ENCODE measurements at places on chromosomes 13 and 19.

DNA sequence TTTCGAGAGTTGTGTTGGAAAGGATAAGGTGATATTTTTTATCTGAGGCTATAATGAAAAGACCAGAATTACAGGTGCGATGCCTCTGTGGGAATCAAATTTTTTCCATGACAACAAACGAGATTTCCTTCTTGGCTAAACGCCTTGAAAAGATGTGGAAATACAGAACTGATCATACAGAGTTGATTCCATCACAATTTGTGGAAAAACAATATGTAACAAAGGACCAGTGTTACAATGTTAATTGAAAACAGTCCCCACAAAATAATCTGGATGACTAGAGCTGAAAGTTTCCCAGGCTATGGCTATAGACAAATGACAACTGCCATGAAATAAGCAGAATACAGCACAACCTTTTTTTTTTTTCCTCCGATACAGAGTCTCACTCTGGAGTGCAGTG lies 628.9 kb downstream of the DIAPH3 start:
- DNase-seq: no peak

DNA sequence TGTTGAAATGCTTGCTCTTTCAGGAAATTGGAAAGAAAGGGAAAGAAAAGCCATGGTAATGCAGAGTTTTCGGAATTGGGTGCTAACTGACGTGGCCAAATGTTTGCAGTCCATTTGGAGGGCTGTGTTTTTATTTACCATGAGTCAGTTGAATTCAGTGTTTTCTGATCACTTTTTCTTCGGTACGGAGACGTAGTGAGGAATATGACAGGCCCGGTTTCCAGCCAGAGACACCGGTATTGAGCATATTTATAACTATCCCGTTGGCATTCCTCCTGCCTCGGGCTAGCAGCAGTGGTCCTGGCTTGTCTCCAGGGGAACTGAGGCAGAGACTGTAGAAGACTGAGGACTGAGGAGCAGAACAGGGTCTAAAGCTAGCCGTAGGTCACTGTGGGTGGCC lies 1.0 kb downstream of the CDC16 start:
- DNase-seq: no peak

GRCh38 chr13:40756042-40756441 lies 14.9 kb downstream of the MRPS31 start:
- no peak for DNase-seq

- DNase-seq: no peak
These were observed 103.7 kb upstream of the USP29 start for GRCh38 chr19:57016076-57016475.

- DNase-seq: no peak
These were observed 12.9 kb downstream of the RANBP3 start for GRCh38 chr19:5964816-5965565.

DNA sequence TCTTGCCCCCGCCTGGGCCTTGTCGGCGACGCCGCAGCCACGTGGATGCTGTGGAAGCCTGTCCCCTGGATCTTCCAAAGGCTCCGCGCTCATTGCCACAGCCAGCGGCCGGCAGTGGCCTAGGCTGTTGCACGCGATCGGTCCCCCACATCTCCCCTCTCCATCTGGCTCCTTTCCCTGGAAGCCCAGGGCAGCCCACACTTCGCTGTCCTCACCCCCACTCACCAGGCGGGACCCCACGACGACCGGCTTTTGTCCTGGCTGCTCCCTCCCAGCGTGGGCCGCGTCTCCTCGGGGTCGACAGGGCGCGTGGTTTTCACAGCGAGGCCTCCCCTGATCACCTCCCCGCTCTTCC lies 605 bp upstream of the TEX30 start:
- DNase-seq: no peak

DNA sequence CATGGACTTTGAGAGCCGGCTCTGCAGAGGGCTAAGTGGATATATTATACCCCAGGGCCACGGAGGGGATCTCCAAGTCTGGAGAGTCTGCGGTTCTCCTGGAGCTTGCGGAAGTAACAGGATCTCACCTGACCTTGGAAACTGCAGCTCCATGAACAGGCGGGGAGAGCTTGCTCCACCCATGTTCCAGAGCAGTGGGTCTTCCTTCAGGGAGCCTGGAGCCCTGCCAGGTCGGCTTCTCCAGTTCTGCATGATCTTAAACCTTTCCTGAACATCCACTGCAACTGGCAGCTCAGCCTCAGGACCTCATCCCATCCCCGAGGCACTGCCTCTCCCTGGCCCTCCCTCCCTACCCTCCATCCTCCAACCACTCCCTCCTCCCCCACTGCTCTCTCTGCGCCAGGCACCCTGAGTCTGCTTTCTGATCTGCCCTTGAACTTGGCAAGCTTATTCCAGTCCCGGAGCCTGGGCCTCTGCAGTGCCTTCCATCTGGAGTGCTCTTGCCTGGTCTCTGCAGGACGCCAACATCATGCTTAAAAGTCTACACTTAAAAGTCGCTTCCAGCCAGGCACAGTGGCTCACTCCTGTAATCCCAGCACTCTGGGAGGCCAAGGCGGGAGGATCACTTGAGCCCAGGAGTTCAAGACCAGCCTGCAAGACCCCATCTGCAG lies 13.2 kb downstream of the ATCAY start:
- peak; percentile 5 for DNase-seq

DNA sequence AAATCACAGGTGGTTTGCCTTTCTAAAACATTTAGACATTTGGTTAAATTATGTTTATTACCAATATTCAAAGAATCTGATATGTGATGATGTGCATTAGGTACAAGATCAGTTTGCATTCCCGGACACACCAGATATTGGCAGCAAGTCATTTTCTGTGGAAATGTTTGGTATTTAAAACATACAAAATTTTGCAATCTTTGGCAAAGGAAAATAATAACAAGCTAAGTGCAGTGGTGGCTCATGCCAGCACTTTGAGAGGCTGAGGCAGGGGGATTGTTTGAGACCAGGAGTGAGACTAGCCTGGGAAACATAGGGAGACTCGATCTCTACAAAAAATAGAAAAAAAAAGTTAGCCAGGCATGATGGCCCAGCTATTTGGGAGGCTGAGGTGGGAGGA lies 29.1 kb upstream of the TSC22D1 start:
- DNase-seq: no peak

DNA sequence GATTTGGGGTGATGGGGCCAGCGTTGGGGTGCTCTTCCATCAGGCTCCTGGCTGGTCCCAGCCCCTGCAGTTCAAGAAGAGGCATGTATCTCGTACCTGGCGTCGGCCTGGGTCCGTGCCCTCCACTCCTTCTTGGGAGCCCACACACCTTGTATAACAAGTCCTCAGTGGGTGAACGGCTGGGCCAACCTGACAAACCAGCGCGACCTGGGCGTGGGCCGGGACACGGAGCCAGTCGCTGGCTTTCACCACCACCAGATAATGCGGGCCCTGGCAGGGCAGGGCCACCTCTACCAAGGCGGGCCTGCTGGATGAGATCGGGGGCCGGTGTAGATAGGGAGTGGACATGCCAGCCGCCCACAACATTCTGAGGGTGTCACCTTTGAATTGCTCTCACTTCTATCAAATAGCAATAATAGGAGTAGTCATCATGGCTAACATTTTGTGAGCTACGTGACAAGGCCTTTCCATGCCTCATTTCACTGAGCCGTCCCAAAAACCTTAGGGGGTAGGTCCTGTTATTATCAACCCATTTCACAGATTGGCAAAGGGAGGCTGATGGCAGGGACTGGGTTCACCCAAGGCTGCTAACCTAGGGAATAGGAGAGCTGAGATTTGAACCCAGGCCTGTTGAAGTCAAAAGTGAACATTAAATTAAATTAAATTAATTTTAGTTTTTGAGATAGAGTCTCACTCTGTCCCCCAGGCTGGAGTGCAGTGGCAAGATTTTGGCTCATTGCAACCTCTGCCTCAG lies 3.5 kb downstream of the CYP4F22 start:
- DNase-seq: no peak

DNA sequence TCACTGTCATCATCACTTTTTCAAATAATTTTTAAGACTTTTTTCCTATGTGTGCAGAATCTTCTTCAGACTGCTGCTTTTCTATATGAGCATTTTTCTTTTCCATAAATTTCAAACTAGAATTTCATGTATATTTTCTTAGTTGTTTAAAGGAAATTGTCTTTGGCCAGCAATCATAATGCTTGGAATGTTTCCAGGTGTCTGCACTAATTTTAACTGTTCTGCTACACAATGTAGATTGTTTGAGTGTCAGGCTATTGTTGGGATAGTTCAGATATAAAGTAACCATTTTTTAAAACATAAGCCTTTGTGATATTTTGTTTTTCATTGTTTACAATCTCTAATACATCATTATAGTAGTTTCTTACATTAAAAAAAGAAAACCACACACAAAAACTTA lies 1418.5 kb downstream of the EFNB2 start:
- DNase-seq: no peak

DNA sequence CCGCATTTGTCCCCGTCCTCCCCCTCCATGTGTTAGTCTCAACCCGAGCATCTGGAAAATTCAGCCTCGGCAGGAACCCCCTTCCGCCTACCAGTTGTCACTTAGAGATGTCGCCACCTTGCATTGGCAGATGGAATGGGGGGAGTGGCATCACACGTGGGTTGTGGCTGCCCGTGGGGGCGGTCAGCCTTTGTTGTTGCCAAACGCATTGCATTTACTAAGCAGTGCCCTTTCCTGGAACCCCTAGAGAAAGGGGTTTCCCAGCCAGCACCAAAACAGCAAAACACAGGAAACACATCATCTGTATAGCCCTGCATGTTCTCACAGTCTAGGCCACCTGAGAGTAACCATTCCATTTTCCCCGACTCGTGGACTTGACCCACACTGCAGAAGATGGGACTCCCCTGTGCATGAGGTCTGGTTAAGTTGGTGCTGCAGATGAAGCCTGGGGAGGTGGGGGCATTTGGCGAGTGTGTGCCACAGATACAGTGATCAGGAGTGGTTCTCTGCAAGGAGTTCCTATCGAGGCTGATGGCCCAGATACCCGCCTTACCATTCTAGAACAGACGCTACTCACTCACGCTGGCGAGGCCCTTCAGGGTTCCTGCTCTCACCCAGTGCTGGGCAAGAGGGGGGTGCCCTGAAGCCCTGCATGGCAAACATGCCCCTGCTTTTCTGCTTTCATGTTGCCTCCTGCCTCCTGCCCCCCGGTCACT lies 38.3 kb downstream of the TMED1 start:
- no peak for DNase-seq

DNA sequence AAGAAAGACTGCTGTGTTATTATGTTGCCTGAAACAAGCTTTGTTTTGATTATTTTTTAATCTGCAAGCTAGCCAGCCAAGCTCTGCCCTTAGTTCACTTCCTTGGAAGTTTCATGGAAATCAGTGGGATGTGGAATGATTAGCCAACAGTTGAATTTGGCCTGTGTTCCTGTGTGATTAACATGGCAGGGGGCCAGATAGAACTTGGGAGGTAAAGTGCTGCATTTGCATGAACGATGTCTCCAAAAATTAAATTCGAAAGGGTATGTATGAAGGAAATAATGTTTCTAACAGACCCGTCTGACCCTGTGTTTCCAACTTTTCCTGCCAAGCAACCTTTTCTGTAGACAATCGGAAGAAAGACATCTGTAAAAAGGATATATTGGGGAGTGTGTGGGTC lies 32.2 kb downstream of the UFM1 start:
- DNase-seq: no peak

DNA sequence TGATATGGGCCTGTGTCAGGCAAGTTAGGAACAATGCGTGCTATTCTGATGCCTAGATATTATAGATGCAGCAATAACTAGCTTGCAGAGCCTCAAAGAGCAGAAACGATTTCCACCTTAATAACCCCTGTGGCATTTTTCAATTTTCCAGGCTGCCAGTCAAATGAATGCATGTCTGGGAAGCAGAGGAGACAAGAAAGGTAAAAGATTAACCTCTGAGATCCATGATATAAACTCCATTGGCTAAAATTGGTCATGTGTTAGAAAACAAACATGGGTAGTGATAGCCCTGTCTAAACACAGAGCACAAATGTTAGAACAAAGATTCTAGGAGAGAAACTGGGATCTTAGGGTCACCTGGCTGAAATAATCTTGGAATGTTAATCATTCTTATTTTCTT lies 811.1 kb downstream of the DIAPH3 start:
- no peak for DNase-seq

GRCh38 chr19:17753976-17754375 lies 2.7 kb downstream of the FCHO1 start:
- DNase-seq: no peak

GRCh38 chr13:77863144-77863543 lies 55.5 kb downstream of the EDNRB start:
- DNase-seq: no peak

DNA sequence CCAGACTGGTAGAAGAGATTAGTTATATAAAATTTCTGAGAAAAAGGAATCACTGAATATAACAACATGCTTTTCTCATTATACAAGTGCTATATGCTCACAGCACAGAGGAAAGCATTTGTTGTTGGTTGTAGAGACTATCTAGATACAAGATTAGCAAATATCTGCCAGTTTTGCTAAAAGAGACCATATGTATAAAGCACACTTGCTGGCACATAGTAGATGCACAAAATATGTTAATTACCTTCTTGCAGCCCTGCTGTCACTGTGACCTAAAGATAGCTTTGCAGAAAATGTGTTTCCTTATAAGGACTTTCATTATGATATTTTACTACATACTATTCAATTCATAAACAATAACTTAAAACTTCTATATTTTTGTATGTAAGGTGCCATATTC lies 755.1 kb downstream of the PCDH9 start:
- DNase-seq: no peak

- DNase-seq: peak; percentile 89
These were observed 324 bp upstream of the FBXO17 start for GRCh38 chr19:38975861-38976271.

GRCh38 chr19:41577144-41577830 lies 1.3 kb downstream of the CEACAM21 start:
- no peak for DNase-seq

GRCh38 chr19:50772476-50772875 lies 2.2 kb downstream of the GPR32 start:
- peak; percentile 66 for DNase-seq

DNA sequence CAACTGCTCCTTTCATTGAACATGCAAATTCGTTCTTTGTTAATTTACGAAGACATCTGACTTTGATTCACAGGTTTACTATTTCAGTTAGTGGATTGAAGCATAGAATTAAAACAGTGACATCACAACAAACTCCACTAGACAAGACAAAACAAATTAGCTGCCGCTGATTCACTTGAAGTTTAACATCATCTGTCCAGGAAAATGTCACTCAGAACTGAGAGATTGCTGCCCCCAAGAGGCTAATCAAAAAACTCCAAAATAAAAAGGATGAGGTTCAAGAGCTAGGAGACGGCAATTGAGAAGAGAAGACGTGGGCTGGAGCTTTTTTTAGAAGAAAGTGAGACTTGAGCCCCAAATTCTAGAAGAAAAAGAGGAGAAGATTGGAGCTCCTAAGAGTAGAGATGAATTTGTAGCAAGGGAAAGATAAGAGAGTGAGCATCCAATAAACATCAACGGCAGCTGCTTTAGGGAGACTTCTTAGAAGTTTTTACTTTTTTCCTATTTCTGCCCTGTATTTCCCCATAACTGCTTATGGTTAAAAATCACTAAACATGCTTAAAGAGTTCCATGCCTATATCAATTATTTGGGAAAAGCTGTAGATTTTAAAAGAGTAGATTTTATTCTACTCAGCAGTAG lies 40.8 kb upstream of the TPP2 start:
- peak; percentile 32 for DNase-seq
